NCI-H1694 (cell line): ENCODE measurements at places on chromosomes 12 and 14.

GRCh38 chr12:53344824-53345485 is 8.8 kb upstream of the SP7 start:
- DNase-seq = peak; percentile 9

- DNase-seq = no peak
Measured at GRCh38 chr14:50257732-50258131, 26.4 kb upstream of the SOS2 start.

- DNase-seq = no peak
Measured at GRCh38 chr12:96364092-96364700, 36.0 kb downstream of the CDK17 start.

GRCh38 chr12:130973109-130973508 is 19.4 kb downstream of the ADGRD1 start:
- DNase-seq = no peak

DNA sequence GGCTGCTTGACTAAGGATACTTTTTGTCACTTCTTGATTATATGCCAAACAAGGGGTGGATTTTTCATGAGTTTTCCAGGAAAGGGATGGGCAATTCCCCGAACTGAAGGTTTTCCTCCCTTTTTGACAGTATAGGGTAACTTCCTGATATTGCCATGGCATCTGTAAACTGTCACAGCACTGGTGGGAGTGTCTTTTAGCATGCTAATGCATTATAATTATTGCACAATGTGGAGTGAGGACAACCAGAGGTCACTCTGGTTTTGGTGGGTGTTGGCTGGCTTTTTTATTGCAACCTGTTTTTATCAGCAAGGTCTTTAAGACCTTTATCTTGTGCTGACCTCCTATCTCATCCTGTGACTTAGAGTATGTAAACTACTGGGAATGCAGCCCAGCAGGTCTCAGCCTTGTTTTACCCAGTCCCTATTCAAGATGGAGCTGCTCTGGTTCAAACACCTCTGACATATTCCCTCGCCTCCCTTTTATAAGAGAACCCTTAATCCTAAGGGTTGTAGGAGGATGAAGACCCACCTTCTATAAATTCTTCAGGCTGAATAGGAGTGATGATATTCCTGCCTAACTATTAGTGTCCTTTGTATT is 471.2 kb downstream of the ATP23 start:
- DNase-seq = no peak

DNA sequence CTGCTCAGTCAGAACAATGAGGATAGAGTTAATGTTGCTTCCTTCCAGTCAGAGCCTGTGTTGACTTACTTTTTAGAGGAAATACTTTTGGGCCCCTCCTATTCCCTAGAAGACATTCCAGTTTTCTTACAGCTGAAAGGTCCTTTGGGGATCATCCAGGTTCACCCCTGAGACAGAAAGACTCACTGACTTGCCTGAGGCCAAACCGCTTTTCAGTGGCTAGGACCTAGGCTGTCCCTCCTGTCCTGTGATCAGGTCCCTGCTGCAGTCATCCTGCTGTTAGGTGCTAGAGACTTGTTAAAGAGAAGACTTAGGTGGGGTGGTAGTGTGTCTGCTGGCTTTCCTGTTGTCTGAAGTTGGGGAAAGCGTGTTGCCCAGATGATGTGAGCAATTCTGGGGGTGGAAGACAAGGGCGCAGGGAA is 39.6 kb downstream of the SUSD6 start:
- DNase-seq = no peak

- DNase-seq = no peak
Measured at GRCh38 chr14:23568021-23568599, 519 bp upstream of the AP1G2 start.
